CD4-positive, alpha-beta T cell treated with Interferon alpha-2 for 1 hour (primary cell): ENCODE measurements at places on chromosomes 6 and 20.

DNA sequence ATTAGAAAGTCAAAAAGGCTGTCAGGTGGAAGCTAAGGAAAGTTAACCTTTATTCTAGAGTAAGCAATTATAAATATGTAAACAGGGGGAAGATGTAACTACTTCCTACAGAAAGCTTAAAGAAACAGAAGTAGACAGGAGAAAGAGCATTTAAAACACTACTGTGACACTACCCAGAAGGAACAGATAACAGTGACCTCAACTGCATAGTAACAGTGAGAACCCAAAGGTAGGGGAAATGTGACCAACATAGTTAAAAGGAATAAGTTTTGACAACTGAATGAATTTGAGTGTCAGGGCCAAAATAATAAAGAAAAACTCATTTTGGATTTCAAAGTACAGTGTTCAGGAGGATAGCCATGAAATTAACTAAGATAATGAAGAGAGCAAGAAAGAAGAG, 43.5 kb downstream of the IBTK start:
- no peak for DNase-seq

- no peak for DNase-seq
Observed at GRCh38 chr6:148021699-148022098, 320.9 kb upstream of the SASH1 start.

DNA sequence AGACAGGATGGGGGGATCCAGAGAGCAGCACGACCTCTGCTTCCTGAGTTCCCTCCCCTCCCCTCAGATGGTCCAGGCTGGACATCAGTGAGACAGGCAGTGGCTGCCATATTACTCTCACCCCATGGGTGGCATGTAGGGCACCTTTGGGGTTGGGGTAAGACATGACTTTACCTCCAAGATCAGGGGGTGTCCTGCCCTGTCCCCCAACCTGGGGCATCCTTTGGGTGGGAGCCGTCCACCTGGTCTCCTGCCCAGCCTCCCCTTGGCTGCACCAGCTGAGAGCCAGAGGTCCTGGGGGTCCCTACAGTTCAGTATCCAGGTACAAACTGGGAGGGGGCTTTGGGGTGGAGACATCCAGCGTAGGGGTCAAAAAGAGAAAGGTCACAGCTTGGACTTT, 48.7 kb upstream of the SLCO4A1 start:
- DNase-seq: no peak

- no peak for DNase-seq
Observed at GRCh38 chr6:119181046-119181445, 102.6 kb upstream of the FAM184A start.

GRCh38 chr6:170360476-170360875, 53.9 kb downstream of the FAM120B start:
- no peak for DNase-seq

DNA sequence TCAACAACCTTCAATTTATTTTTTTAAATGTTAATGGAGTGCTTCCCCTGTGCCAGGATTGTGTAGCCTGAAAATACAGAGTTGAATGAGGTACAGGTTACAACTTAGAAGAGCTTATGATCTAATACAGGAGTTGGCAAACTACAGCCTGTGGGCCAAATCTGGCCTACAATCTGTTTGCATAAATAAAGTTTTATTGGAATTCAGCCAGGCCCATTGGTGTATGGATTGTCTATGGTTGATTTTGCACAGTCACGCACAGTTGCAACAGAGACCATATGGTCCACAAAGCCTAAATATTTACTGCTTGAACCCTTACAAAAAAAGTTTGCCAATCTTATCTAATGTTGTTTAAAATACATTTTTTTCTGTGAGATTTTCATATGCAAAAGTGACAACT, 177.3 kb upstream of the CCN2 start:
- DNase-seq: no peak

GRCh38 chr6:156013155-156013554, 557.5 kb upstream of the NOX3 start:
- DNase-seq: no peak

DNA sequence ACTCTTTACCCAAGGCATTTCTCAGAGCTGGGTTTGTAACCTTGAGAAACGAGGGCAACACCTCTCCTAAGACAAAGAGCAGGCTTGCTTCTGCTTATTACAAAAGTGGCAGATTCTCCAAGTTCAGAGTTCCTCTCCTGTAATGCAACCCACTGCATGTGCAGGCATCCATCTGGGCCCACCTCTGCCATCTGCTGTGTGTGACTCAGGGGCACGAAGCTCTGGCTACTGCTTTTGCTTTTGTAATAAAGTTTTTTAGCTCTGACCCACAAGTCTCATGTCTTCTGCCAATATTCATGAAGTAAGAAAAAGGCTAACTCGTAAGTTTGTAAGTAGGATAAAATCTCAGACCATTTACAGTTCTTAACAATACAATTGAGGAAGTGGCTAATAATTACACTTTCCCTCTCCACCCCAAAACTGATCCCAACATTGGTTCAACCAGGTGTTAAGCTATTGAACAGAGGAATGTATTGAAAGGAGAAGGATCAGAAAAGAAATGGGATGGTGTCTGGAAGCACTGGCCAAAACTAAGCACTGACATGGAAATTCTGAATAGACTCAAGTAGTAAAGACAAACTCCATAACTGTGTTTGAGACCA, 51.7 kb upstream of the SMLR1 start:
- no peak for DNase-seq

GRCh38 chr6:166998256-166999144, 697 bp upstream of the CEP43 start:
- no peak for DNase-seq

- DNase-seq: peak; percentile 84
Observed at GRCh38 chr6:36120539-36120938, 9.8 kb upstream of the MAPK13 start.

DNA sequence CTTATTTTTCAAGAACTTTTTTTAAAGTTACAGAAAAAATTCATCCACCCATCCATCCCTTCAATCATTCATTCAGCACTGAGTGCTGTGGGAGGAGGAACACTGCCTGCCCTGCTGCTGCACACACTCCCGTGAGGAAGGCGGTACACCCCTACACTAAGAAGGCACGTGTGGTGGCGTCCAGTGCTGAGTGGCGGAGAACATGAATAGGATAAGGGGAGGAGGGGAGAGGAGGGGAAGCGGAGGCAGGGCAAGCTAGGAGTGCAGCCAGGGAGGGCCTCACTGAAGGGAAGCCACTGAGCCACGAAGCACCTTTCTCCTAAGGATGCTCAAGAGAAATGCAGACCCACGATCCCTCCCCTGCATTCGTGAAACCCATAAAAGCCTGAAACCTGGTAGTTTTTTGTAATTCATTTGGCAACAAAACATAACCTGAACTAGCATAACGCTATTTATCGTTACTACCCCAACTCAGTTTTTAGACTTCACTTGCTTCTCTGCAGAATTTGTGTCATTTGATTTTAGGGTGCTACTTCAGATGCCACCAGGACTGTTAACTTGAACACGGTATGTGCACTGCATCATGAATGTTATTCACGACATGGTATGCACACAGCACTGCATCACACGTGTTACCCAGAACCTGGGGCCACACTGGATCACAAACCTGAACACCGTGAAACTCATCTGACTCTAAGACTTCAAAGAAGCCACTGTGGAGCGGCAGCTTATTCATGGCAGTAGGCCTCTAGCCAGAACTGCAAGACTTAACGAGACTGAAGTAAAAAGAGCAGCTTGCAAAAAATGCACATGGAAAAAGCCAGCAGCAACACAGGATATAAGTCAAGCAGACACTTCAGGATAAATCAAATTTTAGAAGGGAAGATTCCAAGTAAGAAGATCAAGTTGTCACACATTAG, 3.5 kb downstream of the RNASET2 start:
- DNase-seq: peak; percentile 41

- no peak for DNase-seq
Observed at GRCh38 chr6:34350934-34351217, 41.6 kb downstream of the NUDT3 start.

GRCh38 chr20:40682104-40682981, 6.7 kb downstream of the MAFB start:
- no peak for DNase-seq

GRCh38 chr20:36217226-36217625, 19.1 kb upstream of the AAR2 start:
- no peak for DNase-seq

DNA sequence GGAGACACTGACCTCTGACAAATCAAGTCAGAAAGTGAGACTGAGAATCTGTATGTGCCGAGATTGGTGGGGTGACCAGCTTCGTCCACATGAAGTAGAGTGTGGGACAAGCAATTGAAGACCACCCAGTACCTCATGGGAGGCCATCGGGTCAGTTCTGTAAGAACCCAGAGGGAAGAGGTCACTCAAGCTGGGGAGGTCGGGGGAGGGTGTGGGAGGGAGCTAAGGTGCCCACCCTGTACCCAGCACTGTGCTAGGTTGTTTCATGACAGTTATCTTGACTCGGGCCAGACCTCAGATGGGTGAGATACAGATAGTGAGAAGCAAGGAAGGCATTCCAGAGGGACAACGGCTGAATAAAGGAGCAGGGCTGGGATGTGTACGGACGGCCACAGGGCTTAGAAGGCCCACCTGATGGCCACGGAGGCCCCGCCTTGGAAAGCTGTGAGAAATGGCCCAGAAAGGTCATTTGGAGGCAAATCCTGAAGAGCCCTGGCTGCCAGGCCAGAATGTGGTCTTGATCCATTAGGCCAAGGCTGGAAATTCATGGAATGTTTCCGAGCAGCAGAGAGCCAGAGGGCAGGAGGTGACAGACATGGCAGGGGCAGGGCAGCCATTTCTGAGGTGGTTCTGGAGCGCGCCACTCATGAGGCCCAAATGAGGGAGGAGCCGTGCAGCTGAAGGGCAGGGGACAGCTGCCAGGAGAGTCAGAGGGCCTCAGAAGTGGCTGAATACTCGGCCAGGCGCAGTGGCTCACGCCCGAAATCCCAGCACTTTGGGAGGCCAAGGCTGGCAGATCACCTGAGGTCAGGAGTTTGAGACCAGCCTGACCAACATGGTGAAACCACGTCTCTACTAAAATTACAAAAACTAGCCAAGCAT, 7.7 kb downstream of the MMP24OS start:
- DNase-seq: no peak

GRCh38 chr6:108942556-108943492, 94.6 kb downstream of the ARMC2 start:
- DNase-seq: peak; percentile 63

- no peak for DNase-seq
Observed at GRCh38 chr20:49161428-49162152, 26.5 kb downstream of the STAU1 start.

- no peak for DNase-seq
Observed at GRCh38 chr6:108884211-108885059, 36.2 kb downstream of the ARMC2 start.

DNA sequence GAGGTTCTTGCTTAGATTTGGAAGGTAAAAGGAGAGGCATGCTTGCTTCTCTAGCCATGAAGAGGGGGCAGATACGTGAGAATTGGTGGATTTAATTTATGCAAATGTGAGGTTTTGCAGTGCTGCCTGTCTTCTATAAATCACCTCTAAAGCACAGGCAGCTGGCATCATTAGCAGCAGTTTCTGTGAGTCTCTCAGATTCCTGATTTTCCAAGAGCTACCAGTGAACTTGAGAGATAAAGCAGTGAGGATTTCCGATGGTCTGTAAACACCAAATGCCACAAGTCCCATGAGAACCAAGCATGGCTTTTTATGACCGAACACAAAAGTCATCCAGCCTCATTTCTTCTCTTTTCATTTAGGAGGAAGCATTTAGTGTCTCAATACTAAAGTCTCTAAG, 3.2 kb upstream of the SIRPB2 start:
- DNase-seq: no peak

- no peak for DNase-seq
Observed at GRCh38 chr20:57835588-57836455, 126.0 kb upstream of the PMEPA1 start.

- no peak for DNase-seq
Observed at GRCh38 chr20:4009309-4009708, 6.0 kb downstream of the RNF24 start.

- DNase-seq: no peak
Observed at GRCh38 chr20:53980031-53980465, 90.3 kb downstream of the BCAS1 start.

GRCh38 chr6:131657630-131658111, 20.6 kb downstream of the ENPP3 start:
- no peak for DNase-seq

GRCh38 chr6:92879526-92879925, 539.8 kb downstream of the EPHA7 start:
- DNase-seq: no peak

DNA sequence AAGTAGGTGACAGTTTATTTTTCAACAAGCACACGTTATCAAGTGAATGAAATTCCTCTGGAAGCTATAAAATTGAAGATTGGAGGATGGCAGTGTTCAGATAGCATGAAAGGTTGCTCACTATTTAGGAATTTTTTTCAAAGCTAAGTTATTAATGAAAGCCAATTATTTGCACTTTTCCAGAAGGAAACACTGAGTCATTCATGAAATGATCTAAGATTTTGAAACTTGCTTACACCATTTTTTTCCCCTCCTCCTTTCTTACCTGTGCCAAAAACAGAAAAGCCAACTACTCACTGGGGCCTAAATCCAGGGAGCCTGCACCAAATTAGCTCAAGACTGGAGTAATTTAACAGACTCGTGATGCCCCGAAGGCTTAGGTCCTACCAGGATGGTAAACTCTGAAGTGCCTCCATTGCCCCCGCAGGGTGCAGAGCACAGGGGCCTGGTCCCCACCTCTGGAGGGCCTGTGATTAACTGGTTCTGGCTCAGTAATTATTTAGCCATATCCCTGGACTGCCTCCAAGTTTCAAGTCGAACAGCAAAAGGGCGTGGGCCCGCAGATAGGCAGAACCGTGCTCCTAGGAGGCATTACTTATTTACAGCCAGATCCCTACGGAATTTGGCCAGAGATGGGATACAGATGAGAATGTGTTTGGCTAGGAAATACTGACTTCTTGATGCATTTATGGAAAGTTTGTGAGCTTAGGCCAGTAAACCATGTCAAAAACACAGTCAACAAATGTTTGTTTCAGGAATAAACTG, 28.0 kb upstream of the ZNF217 start:
- DNase-seq: no peak

- DNase-seq: peak; percentile 17
Observed at GRCh38 chr6:116572162-116572561, 858 bp downstream of the RWDD1 start.

GRCh38 chr20:50192364-50193198, 2.0 kb downstream of the CEBPB start:
- DNase-seq: peak; percentile 75

DNA sequence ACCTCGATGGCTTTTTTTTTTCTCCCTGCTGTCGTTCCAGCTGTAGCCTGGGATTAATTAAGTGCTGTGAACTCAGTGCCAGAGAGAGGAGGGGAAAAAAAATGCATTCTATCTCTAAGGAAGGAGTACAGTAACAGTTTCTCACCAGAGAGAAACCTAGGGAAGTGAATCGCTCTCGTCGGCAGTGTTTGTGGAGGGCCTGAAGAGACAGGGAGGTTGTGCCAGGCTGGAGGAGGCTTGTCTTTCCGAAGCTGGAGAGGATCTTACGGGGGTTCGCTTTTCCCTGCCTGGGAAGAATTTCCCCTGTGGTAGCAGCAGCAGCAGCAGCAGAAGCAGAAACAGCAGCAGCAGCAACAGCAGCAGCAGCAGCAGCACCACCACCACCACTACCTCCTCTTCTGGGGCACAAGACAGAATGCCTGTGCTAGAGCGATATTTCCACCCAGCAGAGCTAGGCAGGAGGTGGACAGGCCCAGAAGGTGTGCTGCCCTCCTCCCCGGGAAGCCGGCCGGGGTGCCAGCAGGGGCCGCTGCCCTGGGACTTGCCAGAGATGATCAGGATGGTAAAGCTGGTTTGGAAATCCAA, 186.5 kb downstream of the PDE7B start:
- DNase-seq: no peak
